ENCODE measurements at places on chromosomes 6 and 20.

- no peak for DNase-seq
Observed at GRCh38 chr6:112179631-112180030, 74.7 kb downstream of the LAMA4 start.

GRCh38 chr6:27400877-27401642 lies 12.5 kb downstream of the ZNF391 start:
- DNase-seq = no peak

DNA sequence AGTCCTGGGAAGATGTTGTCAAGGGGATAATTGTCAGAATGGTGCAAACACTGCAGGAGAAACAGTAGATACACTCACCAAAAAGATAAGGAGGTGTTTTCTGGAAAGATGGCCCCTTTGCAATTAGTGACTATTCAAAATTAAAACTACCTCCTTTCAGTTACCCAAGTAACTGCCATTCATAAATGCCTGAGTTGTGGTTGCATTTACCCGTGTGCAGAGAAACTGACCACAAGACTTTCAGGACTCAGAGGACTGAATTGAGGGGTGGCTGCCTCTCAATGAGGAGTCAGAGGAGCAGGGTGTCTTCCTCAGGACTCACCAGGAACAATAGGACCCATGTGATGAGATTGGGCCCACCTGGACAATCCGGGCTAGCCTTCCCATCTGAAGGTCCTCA lies 39.0 kb downstream of the GCM1 start:
- no peak for DNase-seq

GRCh38 chr6:112939563-112939962 lies 592.4 kb downstream of the RFPL4B start:
- no peak for DNase-seq

DNA sequence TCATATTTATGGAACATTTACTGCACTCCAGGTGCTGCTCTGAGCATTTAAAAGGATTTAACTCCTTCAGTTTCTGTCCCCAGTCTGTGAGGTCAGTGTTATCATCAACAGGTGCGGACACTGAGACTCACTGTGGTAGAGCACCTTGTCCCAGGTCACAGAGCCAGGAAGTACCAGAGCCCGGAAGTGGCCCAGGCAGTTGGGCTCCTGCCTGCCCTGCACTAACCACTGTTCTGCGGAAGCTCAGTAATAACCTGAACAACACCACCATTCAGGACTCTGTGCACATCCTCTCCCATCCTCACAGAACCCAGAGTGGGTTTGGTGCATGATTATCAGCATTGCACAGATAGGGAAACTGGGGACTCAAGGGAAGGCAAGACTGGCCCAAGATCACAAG lies 16.8 kb upstream of the SIRPG start:
- DNase-seq = no peak
